Skeletal muscle cell (primary cell): ENCODE measurements at places on chromosomes 7 and 10.

- DNase-seq, result no peak
Measured at GRCh38 chr10:51083356-51083853, 9.1 kb downstream of the PRKG1 start.

DNA sequence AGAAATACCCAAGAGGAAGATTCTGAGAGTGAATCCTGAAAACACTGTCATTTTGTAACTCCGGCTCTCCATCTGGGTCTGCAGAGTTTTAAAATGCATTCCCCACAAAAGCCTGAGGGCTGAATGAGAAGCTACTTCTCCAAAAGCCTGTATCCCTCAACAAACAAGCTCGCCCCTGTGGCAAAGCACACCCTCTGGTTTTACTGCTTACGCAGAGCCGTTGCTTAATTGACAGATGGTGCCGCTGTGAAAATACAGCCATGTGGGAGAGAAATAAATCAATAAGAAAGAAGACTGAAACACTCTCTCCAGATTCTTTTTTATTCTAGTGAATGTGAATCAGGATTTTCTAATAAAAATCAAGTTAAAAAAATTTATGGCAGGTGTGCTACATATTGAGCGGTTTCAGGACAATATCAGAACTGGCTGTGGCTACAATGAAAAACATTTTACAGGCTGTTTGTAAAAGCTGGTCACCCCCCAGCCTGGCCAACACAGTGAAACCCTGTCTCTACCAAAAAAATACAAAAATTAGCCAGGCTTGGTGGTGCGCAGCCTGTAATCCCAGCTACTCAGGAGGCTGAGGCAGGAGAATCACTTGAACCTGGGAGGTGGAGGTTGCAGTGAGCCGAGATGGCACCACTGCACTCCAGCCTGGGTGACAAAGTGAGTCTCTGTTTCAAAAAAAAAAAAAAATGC, 32.5 kb downstream of the C7orf33 start:
- DNase-seq, result no peak

DNA sequence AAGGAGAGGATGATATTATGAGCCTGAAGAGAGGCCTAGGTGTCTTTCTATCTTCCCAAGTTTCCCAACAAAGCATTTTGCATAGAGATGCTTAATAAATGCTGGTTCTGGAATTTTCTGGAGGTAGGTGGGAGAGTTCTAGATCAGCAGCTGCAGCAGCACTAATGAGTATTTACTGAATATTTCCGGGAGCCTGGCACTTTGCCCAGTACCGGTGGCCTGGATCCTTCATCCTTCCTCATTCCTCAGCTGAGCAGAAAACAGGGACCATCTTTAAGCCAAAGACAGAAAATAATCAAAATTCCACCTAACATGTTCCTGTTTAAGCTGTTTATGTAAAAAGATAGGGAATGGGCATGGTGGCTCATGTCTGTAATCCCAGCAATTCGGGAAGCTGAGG, 813.2 kb upstream of the AUTS2 start:
- DNase-seq, result no peak

GRCh38 chr10:24010436-24010970, 198.4 kb upstream of the KIAA1217 start:
- no peak for DNase-seq

DNA sequence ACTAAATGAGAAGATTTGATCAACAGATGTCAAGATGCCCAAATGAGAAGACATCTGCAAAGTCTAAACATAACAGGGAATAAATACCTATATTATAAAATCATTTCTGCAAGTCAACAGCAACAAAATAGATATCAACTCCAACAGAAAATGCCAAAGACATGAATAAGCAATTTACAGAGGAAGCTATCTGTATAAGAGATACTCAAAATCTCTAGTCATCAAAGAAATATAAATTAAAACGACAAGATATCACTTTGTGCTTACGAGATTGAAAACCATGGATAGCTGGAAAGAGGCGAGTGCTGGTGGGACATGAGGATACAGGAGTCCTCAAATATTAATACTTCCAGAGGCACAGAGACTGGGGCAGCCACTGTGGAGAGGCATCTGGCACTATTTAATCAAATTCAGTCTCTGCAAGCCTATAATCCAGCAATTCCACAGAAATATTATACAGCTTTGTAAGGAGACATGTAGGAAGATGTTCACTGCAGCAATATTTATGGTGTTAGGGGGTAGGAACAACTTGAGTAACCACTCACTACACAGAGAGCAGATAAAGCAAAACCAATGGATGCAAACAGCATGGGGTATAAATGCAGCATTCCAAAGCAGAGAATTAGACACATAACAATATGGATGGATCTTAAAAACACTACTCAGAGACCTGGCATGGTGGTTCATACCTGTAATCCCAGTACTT, 4.8 kb downstream of the DNMBP start:
- DNase-seq, result no peak

GRCh38 chr10:90856964-90857634, 740 bp downstream of the HTR7 start:
- DNase-seq, result no peak

DNA sequence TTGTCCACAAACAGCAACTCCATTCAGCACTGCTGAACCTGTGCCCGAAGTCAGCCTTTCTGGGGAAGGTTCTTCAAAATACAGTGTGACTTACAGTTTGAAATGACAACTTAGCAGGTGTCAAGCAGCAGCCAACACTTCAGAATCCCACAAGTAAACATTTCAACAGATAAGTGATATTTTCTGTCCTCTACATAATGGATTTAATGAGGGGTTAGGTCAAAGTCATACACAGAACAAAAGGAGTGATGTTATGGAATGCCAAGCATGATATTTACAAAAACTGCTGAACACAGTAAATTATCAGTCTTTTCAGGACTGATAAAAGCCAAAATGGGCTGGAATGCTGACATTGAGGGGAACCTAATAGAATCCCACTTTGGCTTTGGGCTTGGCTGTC, 77.6 kb upstream of the JAZF1 start:
- no peak for DNase-seq

DNA sequence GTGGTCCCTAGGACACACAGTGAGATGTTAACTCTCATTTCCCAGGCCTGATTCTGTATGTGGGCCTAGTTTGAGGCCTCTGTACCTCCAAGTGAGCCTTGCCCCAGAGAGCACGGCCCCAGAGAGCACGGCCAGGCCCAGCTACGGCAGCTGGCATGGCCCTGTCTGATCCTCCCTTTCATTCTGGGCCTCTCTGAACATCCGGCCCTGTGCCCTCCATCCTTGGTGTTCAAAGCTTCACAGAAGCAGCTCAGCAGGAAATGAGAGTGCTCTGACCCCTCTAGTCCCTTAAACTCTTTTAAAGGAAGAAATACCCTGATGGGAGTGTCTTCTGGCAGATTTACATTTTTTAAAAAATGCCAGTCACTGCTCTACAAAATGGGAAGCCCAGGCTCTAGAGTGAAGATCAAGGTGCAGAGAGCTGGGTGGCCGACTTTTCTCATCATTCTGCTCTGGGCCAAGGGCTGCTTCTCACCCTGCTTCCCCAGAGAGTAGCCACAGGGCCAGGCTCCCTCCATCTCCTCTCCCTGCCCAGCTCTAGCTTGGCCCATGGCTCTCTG, 171.9 kb downstream of the RPS24 start:
- no peak for DNase-seq

DNA sequence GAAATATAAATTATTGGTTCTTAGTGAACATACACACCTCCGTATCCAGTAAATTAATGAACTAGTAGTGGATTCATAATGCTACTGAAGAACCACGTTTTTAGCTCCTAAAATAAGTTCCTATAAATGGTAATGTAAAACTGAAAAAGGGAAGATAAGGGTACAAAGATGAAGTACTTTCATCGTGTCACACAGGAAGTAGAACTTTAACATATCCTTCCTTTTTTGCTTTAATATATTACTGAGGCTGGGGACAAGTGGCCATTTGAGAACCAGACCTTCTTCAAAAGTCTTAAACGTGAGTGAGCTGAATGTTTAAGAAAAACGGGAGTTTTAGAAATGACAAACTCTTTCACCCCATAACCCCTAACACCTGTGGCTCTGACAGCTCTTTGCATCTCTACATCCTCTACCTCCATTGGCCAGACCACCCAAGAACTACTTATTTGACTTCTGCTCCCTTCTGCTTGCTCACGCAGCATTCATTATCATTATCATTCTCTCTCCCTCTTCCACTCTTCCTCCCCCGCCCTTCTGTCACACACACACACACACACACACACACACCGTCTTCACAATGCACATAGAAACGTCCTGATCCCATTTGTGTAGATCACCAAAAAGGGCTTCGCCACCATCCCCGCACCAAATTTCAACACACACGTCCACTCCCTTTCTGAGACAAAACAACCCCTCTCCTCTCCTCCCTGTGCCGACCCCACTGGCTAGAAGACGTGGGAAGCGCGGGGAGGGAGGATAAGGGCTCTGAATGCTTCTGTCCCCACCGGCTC, 677 bp downstream of the SKAP2 start:
- DNase-seq, result no peak

GRCh38 chr10:87523731-87524130, 19.0 kb downstream of the MINPP1 start:
- no peak for DNase-seq

DNA sequence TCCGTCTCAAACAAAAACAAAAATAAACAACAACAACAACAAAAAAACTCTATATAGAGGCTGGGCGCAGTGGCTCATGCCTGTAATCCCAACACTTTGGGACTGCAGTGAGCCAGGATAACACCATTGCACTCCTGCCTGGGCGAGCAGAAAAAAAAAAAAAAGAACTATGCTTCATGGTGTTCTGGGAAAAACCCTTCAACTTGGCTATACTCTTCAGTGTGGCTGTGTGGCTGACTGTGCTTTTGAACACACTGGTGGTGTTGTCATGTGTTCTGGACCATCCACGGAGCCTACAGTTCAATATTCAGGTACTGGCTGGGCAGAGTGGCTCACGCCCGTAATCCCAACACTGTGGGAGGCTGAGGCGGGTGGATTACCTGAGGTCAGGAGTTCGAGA, 26.5 kb downstream of the SNX8 start:
- no peak for DNase-seq

GRCh38 chr7:3349126-3349525, 48.1 kb downstream of the SDK1 start:
- DNase-seq, result no peak

- peak; percentile 30 for DNase-seq
Measured at GRCh38 chr10:114520453-114520852, 116.2 kb upstream of the AFAP1L2 start.

GRCh38 chr10:128574581-128575210, 448.5 kb upstream of the MKI67 start:
- no peak for DNase-seq

GRCh38 chr10:34121125-34121753, 693.9 kb downstream of the PARD3 start:
- no peak for DNase-seq

- no peak for DNase-seq
Measured at GRCh38 chr10:44949127-44949802, 10.3 kb upstream of the RASSF4 start.

GRCh38 chr10:101481256-101481655, 106.8 kb downstream of the POLL start:
- DNase-seq, result no peak

GRCh38 chr10:7445474-7446185, 34.8 kb upstream of the SFMBT2 start:
- no peak for DNase-seq

GRCh38 chr10:17138460-17139042, 8.9 kb upstream of the CUBN start:
- no peak for DNase-seq

- DNase-seq, result no peak
Measured at GRCh38 chr7:84629216-84629615, 434.6 kb upstream of the SEMA3A start.

- DNase-seq, result no peak
Measured at GRCh38 chr7:71548746-71549145, 416.8 kb downstream of the GALNT17 start.

DNA sequence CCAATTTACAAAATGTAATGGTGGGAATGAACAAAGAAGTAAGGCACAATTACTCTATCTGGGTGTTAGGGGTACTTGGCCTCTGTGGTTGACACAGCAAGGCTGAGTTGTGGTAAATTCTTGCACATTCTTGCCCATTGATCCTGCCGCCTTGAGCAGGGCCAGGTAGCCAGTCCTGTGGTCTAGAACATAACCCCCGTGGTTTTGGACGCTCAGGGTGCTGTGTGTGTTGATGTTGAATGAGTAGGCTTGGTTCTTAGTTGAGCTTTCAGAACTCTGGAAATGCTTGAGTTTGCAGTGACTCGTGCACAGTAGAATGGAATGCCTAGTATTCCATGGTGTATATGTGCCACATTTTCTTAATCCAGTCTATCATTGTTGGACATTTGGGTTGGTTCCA, 42.3 kb upstream of the CDHR3 start:
- no peak for DNase-seq

DNA sequence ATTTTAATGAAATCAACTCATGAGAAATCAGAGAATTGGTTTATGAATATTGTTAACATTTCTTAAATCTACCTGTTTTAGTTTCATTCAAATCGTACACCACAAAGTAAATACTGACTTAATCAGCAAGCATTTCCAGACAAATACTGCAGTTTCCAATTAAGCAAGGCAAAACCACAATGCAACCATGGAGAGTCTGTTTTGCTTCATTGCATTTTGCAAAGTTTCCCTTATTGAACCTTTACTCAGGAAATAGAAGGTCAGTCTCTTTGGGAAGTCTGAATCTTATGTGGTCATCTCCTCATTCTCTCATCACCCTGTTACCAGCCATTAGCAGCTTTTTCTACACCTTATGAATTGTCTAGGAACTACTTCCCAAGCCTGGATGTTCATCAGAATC, 400.5 kb downstream of the IPMK start:
- no peak for DNase-seq

DNA sequence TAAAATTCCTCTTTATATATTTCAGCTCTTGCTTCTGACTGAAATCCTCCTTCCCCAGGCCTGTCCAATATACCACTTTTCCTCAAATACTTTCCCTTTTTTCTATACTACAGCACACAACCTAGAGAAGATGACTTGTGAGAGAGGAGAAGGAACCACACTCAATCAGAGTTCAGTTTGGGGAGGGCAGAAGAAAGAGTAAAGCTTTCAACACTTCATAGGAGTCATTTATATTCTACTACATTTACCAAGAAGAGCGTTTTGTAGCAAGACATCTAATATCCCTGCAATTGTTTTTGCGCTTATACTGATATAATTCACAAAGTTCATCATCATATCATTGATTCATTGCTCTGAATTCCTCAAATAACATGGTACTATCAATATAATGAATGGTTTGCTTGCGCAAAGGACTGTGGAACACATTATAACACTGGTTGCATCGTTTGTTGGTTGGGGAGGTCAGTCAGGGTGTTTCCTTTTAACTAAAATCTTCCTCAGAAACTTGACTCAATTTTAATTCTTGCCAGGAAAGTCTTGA, 792.5 kb upstream of the CELF2 start:
- DNase-seq, result no peak

- peak; percentile 22 for DNase-seq
Measured at GRCh38 chr10:49606981-49607535, 3.1 kb upstream of the SLC18A3 start.
